ENCODE measurements at places on chromosomes 5 and 9.

DNA sequence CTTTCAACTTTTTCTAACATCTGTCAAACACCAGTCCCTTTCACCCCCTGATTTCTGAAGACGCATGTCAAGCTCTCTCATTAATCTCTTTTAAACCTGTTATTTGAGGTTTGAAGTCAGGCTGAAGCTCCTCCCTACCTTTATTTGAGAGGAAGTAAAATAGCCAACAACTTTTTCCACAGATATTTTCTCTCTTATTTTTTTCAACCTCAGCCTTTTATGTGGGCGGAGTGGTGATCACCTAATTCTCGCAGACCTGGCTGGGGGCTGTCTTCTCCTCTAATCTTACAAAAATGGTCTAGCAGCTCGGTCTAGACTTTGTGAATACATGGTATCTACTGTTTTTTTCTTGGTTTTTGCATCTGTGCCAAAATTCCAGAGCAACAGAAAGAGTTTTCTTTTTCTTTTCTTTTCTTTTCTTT, 395.7 kb upstream of the ACTBL2 start:
- DNase-seq = no peak

GRCh38 chr5:4038994-4039393, 443.4 kb downstream of the IRX1 start:
- no peak for DNase-seq

DNA sequence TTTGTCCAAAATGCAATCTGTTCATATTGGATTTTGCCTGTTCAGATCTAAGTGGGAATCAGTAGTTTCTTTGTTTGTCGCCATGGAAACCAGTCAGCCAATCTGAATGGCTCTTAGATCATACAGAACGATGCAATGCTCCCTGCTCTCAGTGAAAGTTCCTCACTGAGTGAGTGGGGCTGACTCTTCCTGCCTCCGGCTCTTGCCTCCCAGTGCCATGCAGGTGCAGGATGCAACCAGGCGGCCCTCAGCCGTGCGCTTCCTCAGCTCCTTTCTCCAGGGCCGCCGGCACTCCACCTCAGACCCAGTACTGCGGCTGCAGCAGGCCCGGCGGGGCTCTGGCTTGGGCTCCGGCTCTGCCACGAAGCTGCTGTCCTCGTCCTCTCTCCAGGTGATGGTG, at the start of gene PTPDC1:
Gene PTPDC1 (plus strand): TSS at position 151 of the 400 bp plus-strand sequence. CDS start 67 bp downstream, at position 218.
- DNase-seq = no peak

GRCh38 chr5:38757451-38758245, 88.2 kb upstream of the OSMR start:
- no peak for DNase-seq

DNA sequence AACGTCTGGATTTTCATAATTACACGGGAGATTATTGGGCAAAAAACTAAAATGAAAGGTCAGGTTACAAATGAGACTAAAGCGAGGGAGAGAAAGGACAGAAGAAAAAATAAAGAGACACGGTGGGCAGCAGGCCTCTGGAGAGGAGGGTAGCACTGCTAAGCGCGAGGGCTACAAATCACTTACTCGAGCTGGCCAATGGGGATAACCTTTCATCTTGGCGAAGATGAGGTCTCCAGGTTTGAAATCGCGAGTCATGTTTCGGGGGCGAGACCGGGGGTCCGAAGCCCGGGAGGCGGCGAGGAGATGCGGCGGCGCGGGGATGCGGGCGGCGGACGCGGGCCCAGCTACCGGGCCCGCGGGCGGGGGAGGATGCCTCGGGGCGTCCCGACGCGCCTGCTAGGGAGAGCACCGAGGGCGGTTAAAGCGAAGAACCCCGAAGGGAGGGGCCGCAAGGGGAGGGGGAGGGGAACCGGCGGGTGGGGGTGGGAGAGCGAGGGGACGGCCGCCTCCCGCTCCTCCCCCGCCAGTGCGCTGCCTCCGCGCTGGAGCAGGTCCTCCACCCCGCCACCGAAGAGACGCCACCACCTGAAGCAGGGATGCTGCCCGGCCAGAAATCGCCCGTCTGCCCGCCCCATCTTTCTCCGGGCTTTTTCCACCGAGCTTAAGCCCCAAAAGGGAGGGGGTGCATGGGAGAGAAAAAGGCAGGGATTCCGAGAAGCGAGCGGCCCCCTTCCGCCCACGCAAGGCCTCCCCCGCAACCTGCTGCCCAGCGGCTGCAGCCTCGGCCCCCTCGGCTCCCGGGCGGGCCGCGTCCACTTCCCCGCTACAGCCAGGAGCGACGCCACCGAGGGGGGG, 610 bp downstream of the PSIP1 start:
- DNase-seq = no peak

DNA sequence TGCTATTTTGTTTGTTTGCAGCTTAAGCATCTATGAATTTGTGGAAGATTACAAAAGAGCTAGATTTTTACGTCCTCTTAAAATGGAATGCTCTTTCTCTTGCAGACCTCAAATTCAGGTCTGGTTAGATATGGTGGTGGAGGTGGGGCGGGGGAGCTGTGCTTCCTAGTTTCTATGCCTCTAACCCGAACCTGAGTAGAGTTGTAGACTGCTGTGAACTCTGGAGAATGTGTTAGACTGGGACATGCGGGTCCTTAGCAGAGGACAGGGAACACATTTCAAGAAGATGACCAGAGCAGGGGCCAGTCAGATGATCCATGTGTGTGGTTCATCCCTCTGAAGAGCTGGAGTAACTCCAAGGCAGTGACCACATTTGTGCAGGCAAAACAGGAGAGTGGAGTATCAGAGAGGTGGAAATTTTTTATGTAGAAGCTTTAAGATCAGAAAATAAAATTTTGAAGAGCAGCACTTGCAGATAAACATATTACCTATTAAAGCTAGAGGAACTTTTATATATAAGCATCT, 154.9 kb downstream of the FAM174A start:
- DNase-seq = no peak

- DNase-seq = no peak
Measured at GRCh38 chr5:132473019-132473531, 17.5 kb downstream of the IRF1 start.

DNA sequence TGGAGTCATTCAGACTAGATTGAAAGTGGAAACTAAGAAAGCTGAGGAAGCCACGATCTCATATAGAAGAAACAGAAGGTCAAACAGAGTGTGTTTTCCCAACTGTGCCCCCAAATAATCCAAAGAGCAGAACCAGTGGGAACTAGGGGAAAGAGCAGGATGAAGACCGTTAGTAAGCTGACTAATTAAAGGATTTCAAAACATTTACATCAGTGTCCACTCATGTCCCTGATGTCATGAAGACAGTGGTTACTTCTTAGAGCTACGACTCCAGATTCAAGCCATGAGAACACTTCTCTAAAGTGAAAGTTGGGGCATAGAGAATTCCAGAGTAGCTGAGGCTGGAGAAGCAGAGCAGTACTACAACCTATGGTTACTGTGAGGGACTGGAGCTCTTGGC, 119.6 kb upstream of the SLC12A2 start:
- DNase-seq = no peak

GRCh38 chr9:27436234-27436633, 87.9 kb upstream of the IFNK start:
- no peak for DNase-seq

DNA sequence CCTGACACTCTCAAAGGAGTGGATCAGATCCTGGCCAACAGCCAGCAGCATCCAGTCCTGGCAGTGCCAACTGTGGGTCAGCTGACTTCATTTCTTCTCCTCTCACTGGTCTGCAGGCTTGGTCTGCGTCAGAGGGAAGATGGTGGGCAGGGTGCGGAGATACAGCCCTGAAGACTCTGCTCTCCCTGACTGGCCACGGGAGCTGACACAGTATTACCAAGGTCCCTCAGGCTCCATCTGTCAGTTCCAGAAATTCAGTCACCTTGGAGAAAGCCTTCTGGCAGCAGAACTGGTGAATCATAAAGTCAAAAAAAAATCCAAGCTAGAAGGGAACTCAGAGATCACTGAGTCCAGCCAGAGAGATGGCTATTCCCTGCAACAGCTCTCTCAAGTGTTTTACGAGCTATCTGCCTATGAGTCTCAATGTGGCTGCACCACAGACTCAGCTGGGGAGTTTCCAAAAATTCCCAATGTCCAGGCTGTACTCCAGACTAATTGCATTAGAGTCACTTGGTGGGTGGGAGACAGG, 27.9 kb downstream of the C1QTNF2 start:
- no peak for DNase-seq

- no peak for DNase-seq
Measured at GRCh38 chr9:93500571-93501298, 47.4 kb upstream of the FAM120AOS start.

DNA sequence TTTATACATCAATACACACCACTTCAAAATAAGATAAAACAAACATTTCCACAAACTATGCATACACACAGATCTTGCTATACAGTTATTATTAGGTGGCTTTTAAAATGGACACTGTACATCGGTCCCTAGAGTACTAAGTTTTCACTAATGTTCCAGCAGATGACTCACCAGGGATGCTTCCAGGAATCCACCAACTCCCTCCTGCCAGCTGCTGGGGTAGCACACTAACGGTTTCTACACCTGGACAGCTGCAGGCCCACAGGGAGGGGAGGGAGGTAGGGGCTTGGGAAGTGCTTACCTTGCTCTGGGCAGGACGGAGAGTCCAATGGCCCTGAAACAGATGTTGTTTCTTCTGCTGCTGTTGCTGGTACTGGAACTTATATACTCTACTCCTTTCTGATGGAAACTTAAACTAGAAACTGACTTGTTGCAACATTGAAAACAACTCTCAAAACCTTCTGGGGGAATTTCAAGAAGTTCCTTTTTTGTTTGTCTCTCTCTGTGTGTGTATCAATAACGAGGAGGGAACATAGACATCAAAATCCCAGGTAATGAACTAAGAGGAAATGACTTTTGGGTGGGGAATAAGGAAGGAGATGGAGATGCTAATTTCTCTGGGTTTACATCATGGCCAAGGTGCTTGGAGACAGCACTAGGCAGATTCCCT, at the start of gene IL12B:
Gene IL12B (minus strand): TSS at position 357 of the 670 bp plus-strand sequence. CDS start 3,705 bp downstream, outside the sequence.
- no peak for DNase-seq

DNA sequence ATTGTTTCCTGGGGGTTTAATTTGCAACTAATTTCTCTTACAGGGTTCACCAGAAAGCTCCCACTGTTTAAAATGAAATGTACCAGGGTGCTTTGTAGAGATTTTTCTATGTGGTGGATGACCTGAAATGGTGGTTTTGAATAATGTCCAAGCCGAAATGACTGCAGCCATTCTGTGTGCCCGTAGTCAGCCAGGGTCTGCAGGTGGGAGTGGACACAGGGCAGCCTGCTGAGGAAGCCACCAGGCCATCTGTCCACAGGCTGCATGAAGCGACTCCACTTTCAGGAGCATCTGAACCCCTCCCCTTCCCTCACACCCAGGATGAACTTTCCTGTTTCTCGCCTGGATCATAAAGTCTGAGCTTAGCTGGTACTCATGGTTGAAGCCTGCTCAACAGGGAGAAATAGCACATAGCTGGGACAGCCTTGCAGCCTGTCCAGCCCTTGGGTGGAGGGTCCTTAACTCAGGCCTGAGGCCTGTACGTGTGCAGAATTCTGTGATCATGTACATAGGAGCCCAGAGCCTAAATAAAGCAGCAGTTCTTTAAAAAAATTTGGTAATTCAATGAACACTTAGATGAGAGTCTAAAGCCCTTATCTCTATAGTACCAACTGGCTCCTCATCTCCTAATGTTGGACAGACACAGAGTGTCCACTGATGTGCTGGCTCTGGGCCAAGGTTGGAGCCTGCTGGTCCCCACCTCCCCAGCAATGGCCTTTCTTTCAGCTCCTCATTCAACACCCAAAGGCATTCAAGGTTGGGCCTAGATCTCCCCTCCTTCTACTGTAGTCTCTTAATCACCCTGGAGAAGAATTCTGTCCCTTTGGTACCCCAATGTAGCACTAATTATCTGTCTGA, 72.8 kb downstream of the SHB start:
- no peak for DNase-seq

- DNase-seq = no peak
Measured at GRCh38 chr5:14208071-14209021, 65.2 kb downstream of the TRIO start.

DNA sequence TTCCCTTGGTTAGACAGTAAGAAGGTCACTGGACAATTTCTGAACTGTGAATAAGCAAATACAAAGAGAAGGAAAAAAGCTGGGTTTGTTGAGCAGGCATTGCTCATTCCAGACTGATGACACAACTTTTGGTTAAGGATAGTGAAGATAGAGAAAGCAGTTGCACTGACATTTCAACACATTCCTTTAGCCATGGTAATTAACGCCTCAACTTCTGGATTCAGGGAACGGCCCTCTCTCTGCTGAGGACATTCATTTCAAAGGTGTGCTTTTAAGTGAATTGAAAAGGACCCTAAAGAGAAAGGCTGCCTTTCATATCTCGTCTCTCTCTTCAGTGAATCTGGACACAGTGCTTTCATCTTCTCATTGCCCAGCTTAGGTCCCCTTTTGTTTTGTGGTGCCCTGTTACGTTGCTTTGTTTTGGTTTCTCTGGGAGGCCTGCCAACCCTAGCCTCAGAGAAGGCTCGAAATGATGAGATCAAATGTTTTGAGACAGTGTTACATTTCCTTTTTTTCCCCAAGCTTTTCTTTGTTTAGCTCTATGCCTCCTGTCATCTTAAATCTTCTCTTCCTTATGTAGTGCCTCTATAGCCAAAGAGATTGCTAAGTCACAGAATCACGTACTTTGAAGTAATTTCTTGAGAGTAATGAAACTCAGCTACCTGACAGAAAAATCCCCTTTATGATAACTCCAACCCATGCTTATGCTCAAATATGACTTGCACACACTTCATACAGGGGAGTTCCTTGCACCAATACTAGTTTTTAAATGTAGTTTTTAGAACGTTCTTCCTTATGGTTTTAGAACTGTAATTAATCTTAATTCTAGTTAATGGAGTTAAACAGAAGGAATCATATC, 94.4 kb upstream of the IFNE start:
- no peak for DNase-seq

DNA sequence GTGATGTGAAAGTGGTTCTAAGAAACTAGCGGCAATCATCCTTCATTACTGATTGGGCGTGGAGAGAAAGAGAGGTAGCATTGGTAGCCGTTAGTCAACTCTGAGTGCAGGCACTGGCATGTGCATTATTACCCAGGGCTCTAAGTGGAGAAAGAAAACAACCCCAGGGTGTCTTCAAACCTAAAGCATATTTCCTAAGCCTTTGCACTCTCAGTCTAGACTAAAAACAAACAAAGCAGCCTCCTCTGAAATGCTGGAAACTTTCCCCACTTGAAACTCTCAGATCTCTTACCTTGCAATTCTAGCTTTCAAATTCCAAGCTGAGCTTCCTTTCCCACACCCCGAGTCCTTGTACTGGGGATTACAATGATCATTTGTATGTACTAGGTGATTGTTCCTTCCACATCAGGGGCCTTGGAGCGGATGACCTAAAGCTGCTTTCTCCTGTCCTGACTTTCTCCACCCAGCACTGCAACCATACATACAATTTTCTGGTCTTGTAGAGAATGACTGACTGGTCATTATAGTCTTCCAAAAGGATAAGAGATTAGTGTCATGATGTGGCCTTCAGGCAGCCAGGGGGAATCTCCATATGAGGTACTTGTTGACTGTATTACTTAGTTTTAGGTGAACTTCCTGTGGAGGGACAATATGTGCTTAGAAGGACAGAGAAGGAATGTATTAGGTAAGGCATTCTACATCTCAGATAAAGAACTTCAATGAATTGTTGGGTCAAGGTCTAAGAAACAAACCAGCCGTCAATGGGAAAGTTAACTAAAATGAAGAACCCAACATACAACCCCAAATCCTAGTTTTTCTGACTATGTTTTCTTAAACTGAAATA, 98.3 kb upstream of the CDKN2B start:
- DNase-seq = no peak

GRCh38 chr5:157451806-157452205, 8.2 kb upstream of the NIPAL4 start:
- DNase-seq = no peak

- DNase-seq = no peak
Measured at GRCh38 chr5:122951658-122952057, 84.9 kb downstream of the PPIC start.
